Activated CD8-positive, alpha-beta memory T cell treated with anti-CD3 and anti-CD28 coated beads for 4 hours (primary cell): ENCODE measurements at places on chromosomes 7 and 10.

DNA sequence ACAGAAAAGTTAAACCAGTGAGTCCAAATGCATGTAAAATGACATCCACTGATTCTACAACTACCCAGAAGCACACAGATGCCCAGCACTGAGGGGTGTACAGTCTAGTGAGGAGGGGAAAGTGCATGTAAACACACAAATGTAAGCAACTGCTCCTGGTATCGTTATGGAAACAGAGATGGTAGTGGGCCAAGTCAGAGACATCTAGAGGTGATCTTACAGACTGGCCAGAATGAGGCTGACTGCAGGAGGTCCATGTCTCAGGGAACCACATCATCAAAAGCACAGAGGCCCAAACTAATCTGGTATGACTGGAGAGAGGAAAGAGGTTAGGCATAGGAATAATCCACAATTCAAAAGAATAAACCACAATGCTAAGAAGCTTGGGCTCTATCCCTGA is 176.5 kb downstream of the SRPK2 start:
- no peak for DNase-seq

GRCh38 chr7:5634107-5634950 is 147.1 kb downstream of the RNF216 start:
- no peak for DNase-seq

DNA sequence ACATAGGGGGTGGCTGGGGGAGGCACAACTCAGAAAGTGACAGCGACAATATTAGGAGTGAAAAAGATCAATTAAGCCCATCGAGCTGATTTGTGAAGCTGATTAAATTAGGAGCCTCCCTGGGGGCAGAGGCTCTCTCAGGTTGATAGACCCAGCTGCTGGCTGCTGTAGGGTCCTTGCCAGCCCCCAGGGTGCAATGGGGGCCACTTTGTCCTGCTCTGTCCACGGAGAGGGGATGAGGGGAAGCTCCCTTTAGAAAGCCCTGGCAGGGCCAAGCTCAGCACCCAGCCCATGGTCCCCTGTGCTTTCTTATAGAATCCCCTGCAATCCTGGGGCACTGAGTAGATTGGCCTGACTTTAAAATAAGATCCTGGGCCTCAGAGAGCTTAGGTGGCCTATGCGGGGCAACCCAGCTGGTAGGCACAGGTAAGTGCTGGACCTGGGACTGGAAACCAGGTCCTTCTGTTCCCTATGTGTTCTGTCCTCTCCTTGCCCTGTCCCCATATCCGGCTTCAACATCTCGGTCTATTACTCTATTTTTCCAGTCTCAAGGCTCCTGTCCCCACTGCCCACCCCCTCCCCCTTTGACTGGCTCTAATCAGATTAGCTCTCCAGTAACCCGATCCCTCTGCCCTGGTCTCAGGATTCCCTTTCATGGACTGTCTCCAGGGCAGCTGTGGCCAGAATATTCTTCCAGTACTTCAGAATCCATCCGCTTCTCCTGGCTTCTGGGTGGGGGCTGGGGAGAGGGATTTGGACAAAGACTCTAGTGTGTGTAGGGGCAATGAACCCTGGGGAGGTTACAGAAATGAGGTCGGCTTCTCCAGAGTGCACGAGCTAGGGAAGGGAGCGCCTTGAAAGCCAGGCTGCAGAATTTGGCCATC is 259.6 kb downstream of the RPS24 start:
- DNase-seq = no peak

DNA sequence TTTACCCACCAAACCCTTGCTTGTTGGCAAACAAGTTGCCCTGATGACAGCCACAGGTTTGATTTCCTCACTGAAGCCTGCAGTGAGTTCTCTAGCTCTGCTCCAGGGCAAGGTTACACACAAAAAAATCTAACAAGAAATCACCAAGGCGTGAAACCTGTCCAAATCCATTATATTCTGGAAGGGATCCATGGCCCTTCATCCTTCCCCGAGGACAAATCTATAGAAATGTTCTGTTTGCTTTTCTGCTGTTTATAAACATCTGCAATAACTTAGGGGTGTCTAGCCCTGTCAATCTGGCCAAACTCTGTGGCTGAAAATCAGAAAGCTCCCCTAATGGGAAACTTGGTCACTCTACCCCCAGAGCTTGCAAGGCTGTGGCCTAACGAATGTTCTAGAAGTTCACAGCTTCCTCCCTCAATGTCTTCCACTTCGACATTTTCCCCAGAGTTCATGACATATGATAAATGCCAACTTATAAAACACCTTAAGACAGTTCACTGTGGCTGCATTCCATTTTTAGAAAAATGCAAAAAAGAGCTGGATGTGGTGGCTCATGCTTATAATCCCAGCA is 164.5 kb downstream of the PRPF18 start:
- DNase-seq = no peak

GRCh38 chr7:157412021-157412443 is 75.2 kb downstream of the DNAJB6 start:
- peak; percentile 18 for DNase-seq

DNA sequence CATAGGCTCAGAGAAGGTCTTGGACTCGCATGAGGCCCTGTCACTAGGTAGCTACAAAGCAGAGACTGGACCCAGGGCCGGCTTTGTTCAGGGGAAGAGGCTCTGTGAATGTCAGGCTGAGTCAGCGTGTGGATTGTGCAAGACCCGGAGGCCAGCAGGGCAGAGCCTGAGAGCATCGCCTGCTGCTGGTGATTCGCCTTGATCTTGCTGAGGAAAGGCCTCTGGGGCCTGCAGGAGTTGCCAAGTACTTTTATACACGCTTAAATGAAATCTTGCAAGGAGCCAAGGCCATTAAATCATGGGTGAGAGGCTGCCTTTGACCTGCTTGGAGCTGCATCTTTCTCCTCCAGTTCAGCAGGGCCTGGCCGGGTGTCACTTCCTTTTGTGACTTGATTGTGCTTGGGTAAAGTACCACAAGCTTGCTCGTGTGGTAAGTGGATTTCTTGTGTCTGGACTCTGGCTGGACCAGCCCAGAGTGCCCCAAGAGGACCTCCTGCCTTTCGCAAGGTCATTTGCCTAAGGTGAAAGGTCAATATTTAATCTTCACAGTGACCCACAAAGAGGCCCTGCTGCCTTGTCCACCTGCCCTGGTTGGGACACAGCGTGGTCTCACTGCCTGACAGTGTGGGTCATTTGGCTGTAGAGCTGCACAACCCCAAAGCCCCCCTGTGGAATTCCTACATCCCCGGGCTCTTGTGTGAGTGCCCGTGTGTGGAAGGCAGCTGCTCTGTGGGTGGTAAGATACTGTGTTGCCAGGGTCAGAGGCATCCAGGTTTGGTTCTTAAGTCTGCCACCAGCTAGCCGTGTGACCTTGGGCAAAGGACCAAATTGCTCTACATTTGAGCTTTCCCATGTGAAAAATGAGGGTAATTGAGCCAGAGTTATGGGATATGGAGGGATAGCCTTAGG is 38.6 kb upstream of the SH2D4B start:
- DNase-seq = peak; percentile 38

DNA sequence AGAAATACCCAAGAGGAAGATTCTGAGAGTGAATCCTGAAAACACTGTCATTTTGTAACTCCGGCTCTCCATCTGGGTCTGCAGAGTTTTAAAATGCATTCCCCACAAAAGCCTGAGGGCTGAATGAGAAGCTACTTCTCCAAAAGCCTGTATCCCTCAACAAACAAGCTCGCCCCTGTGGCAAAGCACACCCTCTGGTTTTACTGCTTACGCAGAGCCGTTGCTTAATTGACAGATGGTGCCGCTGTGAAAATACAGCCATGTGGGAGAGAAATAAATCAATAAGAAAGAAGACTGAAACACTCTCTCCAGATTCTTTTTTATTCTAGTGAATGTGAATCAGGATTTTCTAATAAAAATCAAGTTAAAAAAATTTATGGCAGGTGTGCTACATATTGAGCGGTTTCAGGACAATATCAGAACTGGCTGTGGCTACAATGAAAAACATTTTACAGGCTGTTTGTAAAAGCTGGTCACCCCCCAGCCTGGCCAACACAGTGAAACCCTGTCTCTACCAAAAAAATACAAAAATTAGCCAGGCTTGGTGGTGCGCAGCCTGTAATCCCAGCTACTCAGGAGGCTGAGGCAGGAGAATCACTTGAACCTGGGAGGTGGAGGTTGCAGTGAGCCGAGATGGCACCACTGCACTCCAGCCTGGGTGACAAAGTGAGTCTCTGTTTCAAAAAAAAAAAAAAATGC is 32.5 kb downstream of the C7orf33 start:
- no peak for DNase-seq

DNA sequence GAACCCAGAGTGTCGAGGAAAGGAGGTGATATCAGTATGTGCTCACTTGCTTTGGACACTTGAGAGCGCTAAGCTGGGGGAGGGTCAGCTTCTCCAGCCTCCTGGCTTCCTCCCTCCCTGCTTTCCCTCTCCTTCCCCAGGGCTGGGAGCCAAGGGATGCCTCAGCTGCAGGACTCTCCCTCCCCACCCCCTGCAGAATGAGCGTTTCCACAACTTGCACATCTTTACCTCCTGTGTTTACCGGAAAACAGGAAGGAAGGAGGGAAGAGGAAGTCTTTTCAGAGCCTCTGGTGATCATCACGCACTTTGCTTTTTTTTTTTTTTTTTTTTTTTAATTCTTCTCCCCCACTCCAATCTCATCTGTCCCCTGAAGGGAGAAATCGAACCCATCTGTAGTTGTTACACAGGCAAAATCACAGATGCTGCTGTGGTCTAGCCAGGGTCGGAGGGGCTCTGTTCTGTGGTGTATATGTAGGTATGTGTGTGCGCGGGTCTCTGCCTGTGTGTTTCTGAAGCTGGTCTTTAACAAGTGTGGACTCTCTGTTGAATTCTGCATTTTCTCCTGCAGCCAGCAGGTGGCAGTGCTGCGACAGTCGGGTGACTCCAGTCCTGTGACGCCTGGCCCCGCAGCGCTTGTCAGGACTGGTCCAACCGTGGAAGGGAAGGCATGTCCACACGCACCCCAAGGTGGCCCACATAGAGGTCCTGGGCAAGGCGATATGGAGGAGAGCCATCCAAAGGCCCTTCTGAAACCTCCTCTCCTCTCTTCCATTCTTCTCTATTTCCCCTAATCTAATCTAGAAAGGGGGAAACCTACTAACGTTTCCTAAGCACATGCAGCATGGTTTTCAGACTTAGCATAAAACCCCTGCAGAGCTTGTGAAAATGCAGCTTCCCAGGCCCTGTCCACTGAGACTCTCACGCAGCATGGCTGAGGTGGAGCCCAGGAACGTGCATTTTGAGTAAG is 257.6 kb downstream of the PLXNA4 start:
- DNase-seq = peak; percentile 40

DNA sequence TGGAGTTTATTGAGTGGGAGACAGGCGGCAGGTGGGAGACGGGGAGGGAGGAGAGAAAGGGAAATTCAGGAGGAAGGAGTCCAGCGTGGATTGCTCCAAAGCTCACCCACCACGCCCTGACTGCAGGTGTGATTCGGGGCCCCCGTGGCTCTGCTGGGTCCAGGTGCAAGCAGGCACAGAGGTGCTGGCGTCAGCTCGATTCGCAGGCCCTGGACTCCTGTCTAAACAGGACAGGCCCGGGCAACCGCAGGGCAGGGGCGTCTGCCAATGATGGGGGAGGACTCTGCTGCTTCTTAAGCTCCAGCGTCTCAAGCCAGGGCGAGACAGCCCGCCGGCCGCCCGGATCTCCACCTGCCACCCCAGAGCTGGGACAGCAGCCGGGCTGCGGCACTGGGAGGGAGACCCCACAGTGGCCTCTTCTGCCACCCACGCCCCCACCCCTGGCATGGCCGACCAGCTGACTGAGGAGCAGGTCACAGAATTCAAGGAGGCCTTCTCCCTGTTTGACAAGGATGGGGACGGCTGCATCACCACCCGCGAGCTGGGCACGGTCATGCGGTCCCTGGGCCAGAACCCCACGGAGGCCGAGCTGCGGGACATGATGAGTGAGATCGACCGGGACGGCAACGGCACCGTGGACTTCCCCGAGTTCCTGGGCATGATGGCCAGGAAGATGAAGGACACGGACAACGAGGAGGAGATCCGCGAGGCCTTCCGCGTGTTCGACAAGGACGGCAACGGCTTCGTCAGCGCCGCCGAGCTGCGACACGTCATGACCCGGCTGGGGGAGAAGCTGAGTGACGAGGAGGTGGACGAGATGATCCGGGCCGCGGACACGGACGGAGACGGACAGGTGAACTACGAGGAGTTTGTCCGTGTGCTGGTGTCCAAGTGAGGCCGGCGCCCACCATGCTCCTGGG is at the start of gene CALML3:
Gene CALML3 (plus strand): TSS at position 321 of the 920 bp plus-strand sequence. CDS start 125 bp downstream, at position 446.
- no peak for DNase-seq

DNA sequence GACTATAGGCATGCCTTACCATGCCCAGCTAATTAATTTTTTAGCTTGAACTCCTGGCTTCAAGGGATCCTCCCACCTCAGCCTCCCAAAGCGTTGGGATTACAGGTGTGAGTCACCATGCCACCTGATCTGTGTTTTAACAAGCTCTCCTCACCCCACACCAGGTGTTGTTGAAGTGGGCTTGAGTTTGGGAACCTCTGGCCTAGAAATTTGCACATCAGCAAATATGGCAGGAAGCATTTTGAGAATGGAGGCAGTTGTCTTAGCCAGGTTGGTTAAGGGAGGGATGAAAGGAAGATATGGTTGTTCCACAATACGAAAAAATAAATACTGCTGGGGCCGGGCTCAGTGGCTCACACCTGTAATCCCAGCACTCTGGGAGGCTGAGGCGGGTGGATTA is 433.1 kb downstream of the TYW1 start:
- no peak for DNase-seq

GRCh38 chr10:117754770-117755658 is 212.5 kb downstream of the EMX2 start:
- no peak for DNase-seq

DNA sequence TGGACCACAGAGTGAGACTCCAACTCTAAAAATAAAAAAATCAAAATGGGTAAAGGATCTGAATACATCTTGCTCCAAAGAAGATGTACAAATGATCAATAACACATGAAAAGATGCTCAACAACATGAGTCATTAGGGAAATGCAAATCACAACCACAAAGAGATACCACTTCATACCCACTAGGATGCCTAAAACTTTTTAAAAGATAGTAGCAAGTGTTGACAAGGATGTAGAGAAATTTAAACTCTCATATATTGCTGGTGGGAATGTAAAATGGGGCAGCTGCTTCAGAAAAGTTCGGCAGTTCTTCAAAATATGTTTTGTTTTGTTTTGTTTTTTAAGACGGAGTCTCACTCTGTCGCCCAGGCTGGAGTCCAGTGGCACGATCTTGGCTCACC is 45.7 kb upstream of the GTF2IRD1 start:
- no peak for DNase-seq

DNA sequence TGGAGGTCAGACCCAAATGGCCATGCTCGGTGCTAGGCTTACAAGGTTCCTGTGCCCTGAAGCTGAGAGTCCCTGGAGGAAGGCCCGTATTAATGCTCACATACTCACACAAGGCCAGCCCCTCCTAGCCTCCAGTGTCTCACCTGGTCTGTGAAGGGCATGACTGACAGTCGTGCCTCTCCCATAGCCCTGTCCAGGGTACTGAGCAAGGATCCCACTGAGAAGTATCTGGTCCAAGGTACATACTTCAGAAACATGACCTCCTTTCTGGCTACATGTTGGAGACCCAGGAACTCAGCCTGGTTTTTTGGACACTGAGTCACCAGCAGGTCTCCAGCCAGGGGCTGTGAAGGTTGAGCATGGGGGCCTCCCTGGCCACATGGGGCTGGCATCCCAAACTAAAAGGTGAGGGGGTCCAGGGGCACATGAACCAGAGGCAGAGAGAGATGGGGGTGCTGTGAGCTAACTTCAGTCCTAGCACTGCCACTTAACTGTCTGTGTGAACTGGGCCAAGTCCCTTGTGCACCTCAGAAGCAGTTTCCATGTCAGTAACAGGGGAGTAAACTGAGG is 17.6 kb upstream of the RASGEF1A start:
- no peak for DNase-seq
